ENCODE measurements at places on chromosomes 2 and 18. TPM values are rescaled to one million over a fixed set of nuclear protein-coding genes. Genes with fewer than 3 reads are reported as not detected.
A peak's percentile ranks its signal among the peaks of the same experiment; 100 is the strongest.

Gene HOXD8
- total RNA-seq: 16.8 TPM

Gene DPP4
- not detected for total RNA-seq

Gene RNF125
- not detected for total RNA-seq

Gene FNDC4
- 2.2 TPM for total RNA-seq

Gene SH3RF3
- 6.1 TPM for total RNA-seq

Gene REEP1
- 0.78 TPM for total RNA-seq

DNA sequence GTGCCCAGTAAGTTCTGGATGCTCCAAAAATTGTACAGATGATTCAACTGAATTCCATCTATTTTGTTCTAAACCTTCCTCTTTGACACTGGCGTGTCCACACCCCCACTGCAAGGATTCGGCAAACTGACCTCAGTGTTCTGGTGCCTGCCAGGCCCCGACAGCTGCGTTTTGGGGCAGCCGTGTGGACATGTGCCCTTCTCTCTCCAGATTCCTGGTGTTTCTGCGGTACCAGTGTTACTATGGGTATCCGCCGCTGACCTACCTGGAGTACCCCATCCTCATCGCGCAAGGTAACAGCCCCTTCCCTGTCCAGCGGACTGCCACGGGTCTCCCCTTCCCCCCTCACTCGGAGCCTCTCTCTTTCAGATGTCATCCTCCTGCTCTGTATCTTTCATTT lies 5.0 kb downstream of the SLC66A3 start:
- DNase-seq: no peak

DNA sequence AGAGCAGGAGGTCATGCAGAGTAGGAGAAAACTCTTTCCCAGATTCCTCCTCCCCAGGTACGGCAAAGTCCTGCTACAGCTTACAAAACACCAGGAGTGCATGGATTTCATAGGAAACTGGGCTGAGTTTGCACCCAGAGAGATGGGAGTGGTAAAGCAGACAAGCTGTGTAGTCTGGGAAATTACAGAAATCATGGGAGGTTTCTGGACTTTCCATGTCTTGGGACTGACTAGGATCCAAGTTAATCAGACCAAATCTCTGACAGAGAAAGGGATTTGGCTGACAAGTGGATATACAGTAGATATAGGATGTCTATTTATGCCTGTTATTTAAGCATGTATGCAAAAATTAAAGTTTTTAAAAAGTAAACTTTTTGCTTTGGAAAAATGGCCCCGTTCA lies 205.4 kb upstream of the ACVR2A start:
- DNase-seq: no peak

DNA sequence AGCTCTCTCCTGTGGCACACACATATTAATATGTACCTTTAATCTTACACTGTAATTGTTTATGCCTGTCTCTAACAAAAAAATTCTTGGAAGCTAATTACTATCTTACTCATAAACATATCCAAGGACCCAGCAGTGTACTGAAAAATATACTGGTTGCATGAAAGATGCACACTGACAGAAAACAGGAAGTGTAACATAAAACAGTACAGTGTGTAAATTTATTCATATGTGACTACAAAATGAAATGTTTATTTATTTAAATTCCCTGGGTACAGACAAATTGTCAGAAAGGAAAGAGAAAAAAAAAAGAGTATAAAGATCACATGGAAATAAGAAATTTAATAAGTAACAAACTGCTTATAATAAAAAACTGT lies 28.5 kb downstream of the TMEM131 start:
- DNase-seq: no peak

- DNase-seq: no peak
These were observed 56.7 kb downstream of the TNS1 start for GRCh38 chr2:217946051-217946450.

- peak; percentile 56 for DNase-seq
These were observed 22.1 kb downstream of the ABHD3 start for GRCh38 chr18:21682371-21683051.

GRCh38 chr18:61635901-61636528 lies 256.8 kb downstream of the RNF152 start:
- peak; percentile 57 for DNase-seq

- DNase-seq: no peak
These were observed 210.4 kb downstream of the AKAIN1 start for GRCh38 chr18:4986677-4987076.

Data from SJSA1 (cell line).